CD4-positive, alpha-beta T cell treated with Interleukin-6 at 100 ng/mL for 8 hours (primary cell): ENCODE measurements at places on chromosomes 5 and 9.
A peak's percentile ranks its signal among the peaks of the same experiment; 100 is the strongest.

GRCh38 chr9:127664678-127665507 lies 41.9 kb upstream of the CFAP157 start:
- DNase-seq: no peak

DNA sequence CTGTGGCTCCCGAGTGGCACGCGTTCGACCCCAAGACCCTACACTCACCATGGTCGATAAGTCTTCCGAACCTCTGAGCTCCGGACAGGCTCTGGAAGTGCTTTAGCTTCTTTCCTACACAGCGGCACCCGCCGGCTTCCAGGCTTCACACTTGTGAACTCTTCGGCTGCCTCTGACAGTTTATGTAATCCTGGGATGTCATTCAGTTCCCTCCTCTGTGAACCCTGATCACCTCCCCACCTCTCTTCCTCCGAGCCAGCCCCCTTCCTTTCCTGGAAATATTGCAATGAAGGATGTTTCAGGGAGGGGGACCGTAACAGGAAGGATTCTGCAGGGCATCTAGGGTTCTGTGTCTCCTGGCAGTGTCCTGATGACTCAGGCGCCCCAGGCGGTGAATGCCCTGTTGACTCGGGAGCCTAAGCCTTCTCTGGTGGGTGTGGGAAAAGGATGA lies at the start of gene CD14:
CD14 (minus strand) TSS at position 155 of the 451 bp plus-strand sequence; CDS start at position 51, 104 bp downstream.
- DNase-seq: no peak

- no peak for DNase-seq
Observed at GRCh38 chr5:19771174-19771835, 216.7 kb downstream of the CDH18 start.

DNA sequence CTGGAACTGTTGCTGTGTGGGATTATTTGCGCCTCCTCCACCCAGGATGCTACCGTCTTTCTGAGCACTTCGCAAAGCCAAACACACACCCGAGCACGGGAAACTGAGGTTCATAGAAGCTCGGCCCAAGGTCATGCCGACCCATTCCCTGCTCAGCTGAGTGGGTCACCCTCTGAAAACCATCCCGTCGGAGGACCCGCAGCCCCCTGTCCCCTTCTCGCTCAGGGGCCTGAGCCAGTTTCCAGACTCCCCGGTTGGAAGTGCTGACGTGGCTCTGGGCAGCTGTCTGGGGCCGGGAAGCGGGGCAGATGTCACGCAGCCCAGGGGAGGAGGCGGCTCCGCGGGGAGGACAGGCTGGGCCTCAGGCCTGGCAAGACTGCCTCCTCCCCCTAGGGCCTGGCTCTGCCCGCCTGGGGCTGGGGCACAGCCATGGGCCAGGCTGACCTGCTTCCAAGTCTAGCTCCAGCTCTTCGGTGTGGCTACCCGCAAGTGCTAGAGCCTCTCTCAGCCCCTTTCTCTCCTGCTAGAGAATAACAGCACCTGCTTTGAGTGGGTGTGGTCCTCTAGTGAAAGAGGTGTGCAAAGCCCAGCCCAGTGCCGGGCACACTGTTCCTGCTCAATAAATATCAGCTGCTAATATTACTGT lies 9.9 kb upstream of the CXXC5 start:
- no peak for DNase-seq

DNA sequence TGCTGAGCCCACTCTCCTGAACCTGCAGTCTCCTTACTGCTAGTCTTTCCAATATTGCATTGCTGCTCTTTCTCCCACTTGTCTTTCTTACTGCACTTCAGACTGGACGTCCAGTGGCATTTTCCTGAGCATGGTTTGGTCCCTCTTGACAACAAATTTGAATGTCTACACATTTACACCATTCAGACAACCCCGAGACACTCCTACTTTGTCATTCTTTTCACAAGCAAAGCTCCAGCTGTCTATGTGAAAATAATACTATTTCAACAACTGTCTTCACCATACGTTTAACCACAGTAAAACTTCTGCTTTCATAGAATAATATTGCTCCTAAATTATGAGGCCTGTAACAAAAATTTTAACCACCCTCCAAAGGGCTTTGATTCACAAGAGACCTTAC lies 10.4 kb upstream of the APTX start:
- no peak for DNase-seq

DNA sequence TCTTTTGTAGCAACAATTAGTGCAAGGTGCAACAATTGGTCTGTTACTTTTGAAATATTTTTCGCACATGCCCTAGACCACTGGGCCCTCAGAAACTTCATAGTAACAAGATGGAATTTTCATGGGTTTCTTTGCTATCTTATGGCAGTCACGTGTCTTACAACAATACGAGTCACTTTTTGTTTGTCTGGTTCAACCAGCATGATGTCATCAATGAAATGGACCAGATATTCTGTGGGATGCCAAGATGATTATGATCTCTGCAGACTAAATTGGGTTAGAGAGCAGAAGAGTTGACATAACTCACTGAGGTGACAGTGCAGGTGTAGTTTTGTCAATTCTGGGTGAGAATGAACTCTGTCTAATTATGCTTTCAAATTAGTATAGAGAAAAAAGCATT lies 239.6 kb upstream of the RIOK2 start:
- DNase-seq: no peak

GRCh38 chr5:73172951-73173350 lies at the start of gene TMEM174:
TSS of gene TMEM174 (plus strand) at chr5:73173193. CDS start at chr5:73173244, 51 bp downstream.
- DNase-seq: no peak

GRCh38 chr5:55101556-55102276 lies 730 bp upstream of the GZMA start:
- DNase-seq: peak; percentile 56

- DNase-seq: no peak
Observed at GRCh38 chr5:93433422-93433821, 147.6 kb downstream of the NR2F1-AS1 start.

- DNase-seq: no peak
Observed at GRCh38 chr9:136867917-136868316, 1.8 kb upstream of the EDF1 start.

- DNase-seq: no peak
Observed at GRCh38 chr5:32193591-32193990, 19.5 kb upstream of the GOLPH3 start.

DNA sequence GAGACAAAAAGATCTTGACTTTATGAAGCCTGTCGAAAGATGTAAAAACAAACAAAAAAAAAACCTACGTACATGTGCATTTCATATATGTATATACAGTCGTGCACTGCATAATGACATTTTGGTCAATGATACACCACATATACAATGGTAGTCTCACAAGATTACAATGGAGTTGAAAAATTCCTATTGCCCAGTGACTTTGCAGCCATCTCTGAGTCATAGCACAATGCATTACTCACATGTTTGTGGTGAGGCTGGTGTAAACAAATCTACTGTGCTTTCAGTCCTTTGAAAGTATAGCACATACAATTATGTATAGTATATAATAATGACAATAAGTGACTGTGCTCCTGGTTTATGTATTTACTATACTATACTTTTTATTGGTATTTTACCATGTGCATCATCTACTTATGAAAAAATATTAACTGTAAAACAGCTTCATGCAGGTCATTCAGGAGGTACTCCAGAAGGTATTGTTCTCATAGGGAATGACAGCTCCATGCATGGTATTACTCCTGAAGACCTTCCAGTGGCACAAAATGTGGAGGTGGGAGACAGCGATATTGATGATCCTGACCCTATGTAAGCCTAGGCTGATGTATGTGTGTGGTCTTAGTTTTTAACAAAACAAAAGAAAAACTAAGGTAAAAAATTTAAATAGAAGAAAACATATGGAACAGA lies 73.7 kb upstream of the FST start:
- DNase-seq: no peak

GRCh38 chr9:11064909-11065308 lies 452.1 kb upstream of the PTPRD start:
- no peak for DNase-seq

DNA sequence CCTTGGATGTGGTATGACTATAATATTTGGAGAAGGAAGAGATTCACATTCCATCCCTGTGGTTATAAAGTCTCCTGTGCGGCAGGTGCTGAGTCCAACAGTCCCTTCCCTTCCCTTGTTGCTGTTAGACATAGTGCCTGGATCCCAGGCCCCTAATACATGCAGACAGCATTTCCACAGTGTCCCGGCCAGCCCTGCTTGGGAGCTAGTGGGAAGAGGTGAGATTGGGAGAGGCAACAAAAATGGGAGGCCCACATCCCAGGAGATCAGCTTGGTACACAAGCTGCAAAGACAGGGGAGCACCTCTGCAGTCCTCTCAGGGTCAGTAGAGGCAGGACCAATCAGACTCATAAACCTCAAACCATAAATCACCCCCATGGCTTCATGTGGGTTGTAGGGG lies 3.3 kb upstream of the NEURL1B start:
- DNase-seq: no peak

GRCh38 chr5:9924614-9925013 lies 294.5 kb upstream of the TAS2R1 start:
- no peak for DNase-seq

GRCh38 chr5:174410716-174411478 lies 313.5 kb upstream of the MSX2 start:
- DNase-seq: no peak

- DNase-seq: no peak
Observed at GRCh38 chr5:123119334-123119986, 30.4 kb downstream of the PRDM6 start.

DNA sequence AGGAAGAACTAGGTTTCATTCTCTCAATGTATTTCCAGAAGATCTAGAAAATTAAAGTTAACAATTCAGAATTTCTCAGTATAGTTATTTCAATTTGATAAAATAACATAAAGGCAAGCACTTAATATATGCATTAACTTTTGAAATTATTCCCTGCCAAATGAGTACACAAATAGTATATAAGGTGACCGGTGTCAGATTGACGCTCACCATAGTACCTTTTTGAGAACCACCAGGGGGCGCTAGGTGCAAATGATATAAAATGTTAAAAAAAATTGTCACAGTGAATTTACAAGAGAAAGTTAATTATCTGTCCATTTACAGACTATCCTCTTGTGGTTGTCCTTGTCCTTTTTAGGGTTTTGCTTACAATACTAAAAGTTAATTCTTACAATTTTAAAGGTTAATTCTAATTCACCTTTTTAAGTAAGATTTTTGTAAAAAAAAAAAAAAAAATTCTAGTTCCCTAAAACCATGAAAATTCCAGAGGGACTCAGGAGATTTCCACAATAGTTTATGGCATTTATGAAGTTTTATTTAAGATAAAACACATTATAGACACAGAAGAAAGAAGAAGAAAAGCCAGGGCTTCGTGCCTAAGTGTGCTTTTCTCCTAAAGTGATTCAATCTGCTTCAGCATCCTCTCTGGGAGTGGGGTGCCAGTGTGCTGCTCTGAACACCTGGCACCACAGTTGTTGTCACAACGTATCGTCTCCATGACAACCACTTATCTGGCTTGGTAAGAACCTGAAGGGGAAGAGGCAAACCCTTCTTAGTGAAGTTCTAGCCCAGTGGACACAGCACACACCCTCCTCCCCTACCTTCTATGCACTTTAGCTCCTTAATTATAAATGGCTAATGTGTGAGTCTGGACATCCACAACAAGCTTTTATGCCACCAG lies 1.7 kb downstream of the ADAMTS16 start:
- DNase-seq: peak; percentile 41

DNA sequence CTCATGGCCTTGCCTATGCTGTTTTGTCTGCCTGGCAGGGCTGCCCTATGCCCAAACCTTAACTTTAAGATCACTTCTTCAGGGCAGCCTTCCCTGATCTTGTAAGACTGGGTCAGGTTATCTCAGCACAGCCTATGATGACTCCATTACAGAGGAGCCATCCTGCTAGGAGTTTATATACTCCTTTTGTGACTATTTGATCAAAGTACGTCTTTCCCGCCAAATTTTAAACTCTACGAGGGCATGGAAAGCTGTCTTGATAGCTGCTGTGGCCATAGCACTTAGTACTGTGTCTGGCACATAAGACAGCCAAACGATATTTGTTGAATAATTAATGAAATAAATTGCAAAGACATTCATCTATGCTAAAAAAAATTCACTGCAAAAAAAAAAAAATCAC lies 60.6 kb downstream of the PPP2R2B start:
- no peak for DNase-seq

DNA sequence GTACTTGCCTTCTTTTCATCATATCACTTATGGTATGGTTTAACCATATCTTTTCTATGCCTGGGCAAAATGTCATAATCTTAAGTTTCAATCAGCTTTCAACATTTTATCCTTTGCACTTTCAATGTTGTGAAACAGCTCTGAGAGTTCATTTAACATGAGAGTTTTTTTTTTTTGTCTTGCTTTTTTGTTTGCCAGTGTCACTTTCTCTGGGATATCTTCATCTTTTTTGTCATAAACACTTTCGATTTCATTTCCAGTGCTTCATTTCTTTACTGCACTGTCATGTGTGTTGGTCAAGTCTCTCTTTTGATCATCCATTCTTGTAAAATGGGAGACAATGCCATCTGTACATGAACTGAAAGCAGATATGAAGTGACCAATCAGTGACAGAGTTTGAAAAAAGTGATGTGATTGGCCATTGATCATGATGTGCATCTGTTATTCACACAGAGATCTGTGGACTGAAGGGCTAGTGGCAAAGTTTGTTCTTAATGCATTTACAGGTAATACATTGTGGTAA lies 7.5 kb upstream of the POU5F2 start:
- DNase-seq: no peak

GRCh38 chr9:5531101-5531882 lies 21.0 kb downstream of the PDCD1LG2 start:
- peak; percentile 19 for DNase-seq

GRCh38 chr9:5435912-5436311 lies 1.8 kb downstream of the PLGRKT start:
- no peak for DNase-seq

DNA sequence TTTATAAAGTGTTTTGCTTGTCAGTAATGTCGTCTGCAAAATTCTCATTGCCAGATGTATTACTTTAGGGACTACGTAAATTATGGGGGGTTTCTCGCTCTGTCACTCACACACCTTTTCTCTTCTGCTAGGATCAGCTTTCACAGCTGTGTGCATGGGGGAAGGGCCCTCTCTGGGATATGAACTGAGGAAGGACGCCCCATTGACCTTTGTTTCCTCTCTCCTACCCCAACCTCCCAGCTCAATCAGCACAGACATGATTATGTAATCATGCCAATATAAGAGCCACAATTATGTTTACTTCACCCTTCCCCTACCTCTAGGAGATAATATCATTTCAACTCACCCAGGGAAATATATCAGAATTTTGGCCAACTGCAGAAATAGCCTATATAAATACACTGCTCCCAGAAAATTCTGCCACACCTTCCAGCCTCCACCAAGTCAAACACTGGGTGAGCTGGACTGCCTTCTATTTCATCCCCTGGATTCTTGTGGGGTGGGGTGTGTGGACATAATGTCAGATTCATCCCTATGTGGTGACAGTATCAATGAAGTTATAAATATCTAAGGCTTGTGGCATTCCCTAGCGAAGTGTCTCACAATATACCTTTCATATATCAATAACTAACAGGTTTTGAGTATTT lies 12.6 kb upstream of the SEMA5A start:
- no peak for DNase-seq
